H9 (cell line): ENCODE measurements at places on chromosomes 11 and 22. TPM values are rescaled to one million over a fixed set of nuclear protein-coding genes. Genes with fewer than 3 reads are reported as not detected.

DNA sequence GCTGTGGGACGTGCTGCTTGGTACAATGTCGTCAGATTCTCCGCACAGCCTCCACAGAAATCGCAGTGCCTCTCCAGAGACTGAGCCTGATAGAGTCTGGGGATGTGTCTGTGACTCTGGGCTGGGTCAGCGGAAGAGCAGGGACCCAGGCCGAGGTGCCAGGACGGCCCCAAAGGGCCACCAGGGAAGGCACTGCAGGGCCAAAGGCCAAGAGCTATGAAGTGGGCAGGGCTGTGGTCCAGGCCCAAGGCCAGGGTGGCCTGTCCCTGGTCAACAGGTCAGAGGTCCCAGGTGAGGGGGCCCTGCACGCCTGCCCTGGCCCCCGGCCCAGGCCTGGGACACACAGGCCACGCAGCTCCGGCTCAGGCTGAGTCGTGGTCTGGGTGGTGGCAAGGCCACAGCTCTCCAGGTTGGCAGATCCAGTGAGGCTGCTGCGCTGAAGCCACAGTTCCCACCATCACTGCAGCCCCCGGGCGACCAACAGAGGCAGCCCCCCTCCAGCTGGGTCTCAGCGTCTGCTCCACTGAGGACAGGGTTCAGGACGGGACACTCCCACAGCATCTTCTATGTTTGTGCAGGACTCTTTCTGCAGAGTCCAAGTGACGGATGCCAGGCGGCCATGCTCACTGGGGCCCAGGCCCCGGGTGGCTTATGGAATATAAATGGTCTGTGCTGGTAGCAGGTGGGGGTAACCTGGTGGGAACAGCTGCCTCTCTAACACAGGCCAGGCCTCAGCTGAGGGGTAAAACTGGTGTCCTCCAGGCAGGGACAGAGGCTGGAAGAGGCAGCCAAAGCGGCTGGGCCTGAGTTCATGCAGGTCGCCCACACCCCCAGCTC lies 4.8 kb upstream of the PIM3 start:
- DNase-seq: no peak

DNA sequence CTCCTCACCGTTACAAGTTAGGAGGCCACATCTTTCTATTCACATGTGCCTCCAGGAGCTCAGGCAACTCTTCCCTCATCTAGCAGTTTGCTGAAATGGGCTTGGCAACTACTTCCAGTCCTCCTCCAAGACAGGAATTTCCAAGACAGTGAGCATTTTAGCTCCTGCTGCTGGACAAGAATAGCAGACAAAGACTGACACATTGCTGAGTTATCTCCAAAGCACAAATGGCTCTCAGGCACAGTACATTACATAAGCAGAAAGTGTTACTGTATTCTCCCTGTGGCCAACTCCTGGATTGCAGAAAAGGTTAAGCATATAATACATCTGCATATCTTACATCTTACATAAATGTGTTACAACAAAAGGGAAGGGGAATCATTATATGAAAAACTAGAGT lies 83.2 kb upstream of the POU2AF2 start:
- no peak for DNase-seq

Gene OR10A2
- total RNA-seq: not detected in 2 replicates

GRCh38 chr11:122734848-122735496 lies 79.5 kb downstream of the UBASH3B start:
- DNase-seq: no peak

- peak; percentile 6 for DNase-seq
These were observed 7.8 kb downstream of the IFT27 start for GRCh38 chr22:36768141-36768540.

DNA sequence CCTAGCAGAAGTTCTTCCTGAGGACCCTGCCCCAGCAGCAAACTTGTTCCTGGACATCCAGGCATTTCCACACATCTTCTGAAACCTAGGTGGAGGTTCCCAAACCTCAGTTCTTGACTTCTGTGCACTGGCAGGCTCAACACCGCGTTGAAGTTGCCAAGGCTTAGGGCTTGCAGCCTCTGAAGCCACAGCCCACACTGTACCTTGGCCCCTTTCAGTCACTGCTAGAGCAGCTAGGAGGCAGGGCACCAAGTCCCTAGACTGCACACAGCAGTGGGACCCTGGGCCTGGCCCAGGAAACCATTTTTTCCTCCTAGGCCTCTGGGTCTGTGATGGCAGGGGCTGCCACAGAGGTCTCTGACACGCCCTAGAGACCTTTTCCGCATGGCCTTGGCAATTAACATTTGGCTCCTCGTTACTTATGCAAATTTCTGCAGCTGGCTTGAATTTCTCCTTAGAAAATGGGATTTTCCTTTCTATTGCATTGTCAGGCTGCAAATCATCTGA lies 159.0 kb downstream of the SBF2 start:
- DNase-seq: no peak

- no peak for DNase-seq
These were observed 68.7 kb downstream of the DDX10 start for GRCh38 chr11:108733479-108734116.

GRCh38 chr11:30196400-30197206 lies 34.2 kb upstream of the FSHB start:
- DNase-seq: peak; percentile 83

Gene BARX2
- total RNA-seq: not detected in 2 replicates

DNA sequence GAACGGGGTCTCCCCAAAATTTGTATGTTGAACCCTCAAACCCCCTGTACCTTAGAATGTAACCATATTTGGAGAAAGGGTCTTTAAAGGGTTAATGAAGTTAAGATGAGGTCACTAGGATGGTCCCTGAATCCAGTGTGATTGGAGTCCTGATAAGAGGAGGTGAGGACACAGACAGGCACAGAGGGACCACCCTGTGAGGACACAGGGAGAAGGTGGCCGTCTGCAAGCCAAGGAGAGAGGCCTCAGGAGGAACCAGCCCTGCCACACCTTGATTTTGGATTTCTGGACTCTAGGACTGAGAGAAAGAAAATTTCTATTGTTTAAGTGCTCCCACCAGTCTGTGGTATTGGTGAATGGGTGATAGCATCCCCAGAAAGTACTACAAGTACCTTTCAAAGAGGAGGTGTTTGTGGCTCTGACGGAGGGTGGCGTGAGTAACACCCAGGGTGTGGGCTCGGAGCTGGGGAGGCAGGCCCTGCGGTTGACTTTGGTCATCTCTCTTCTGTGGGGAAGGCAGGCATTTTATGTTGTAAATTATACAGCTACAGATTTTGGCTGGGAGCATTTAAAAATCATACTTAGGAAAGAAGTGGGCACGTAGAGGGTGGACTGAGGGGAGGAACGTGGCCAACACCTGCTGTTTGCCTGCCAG lies 13.8 kb downstream of the MRGPRF start:
- DNase-seq: peak; percentile 13

- no peak for DNase-seq
These were observed 456.5 kb upstream of the CNTN5 start for GRCh38 chr11:98564233-98564632.

- DNase-seq: no peak
These were observed 2.2 kb downstream of the RAB30 start for GRCh38 chr11:83069441-83070043.

Gene AMOTL1
- 18.5 and 20.2 TPM in 2 replicates for total RNA-seq

Gene C11orf91
- not detected in 2 replicates for total RNA-seq

Gene TNNT3
- total RNA-seq: not detected in 2 replicates

Gene OR5B21
- not detected in 2 replicates for total RNA-seq

Gene ADORA2A
- 3.5 and 3.9 TPM in 2 replicates for total RNA-seq

Gene PDE3B
- 6.6 and 7.2 TPM in 2 replicates for total RNA-seq

Gene OR56B4
- not detected in 2 replicates for total RNA-seq

- DNase-seq: peak; percentile 66
These were observed 798 bp downstream of the AMPD3 start for GRCh38 chr11:10455637-10456487.

- DNase-seq: no peak
These were observed 16.3 kb downstream of the LGR4 start for GRCh38 chr11:27456140-27456794.

GRCh38 chr11:33542921-33543320 lies 157.7 kb downstream of the C11orf91 start:
- DNase-seq: peak; percentile 73

- no peak for DNase-seq
These were observed 161.0 kb downstream of the FEZ1 start for GRCh38 chr11:125335106-125335505.

Gene LSP1
- not detected in 2 replicates for total RNA-seq

- no peak for DNase-seq
These were observed 70.4 kb upstream of the SHISAL1 start for GRCh38 chr22:44383064-44383575.

DNA sequence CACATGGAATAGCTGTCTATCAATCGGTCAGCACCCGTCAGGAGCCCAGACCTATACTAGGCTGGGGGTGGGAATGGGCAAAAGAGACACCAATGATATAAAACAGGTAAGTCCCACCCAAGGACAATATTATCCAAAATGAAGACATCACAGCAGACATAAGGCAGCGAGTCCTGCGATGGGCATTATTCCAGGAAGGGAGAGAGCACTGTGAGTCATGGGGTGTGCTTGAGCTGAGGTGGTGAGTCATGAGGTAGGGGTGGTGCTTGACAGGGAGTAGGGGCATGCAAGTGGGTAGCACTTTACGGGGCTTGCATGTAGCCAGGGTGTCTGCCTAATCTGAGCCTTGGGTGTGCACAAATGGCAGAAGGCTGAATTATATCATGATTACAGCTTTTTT lies 605.0 kb upstream of the CADM1 start:
- peak; percentile 18 for DNase-seq

Gene KDM4D
- 1.4 and 1.9 TPM in 2 replicates for total RNA-seq

Gene NPAS4
- total RNA-seq: 1.6 and 1.8 TPM in 2 replicates

Gene XKR3
- 0.22 TPM in 1 of 2 replicates, not detected in the other for total RNA-seq

Gene ANO1
- total RNA-seq: 10.9 TPM in 2 replicates

GRCh38 chr11:76074148-76075095 lies 131.9 kb downstream of the WNT11 start:
- DNase-seq: no peak

- DNase-seq: no peak
These were observed 402.5 kb downstream of the TMEM135 start for GRCh38 chr11:87440076-87440770.

- peak; percentile 87 for DNase-seq
These were observed 353.9 kb upstream of the DDI1 start for GRCh38 chr11:103682318-103683184.

- no peak for DNase-seq
These were observed 16.3 kb downstream of the MYO18B start for GRCh38 chr22:25758316-25758715.

DNA sequence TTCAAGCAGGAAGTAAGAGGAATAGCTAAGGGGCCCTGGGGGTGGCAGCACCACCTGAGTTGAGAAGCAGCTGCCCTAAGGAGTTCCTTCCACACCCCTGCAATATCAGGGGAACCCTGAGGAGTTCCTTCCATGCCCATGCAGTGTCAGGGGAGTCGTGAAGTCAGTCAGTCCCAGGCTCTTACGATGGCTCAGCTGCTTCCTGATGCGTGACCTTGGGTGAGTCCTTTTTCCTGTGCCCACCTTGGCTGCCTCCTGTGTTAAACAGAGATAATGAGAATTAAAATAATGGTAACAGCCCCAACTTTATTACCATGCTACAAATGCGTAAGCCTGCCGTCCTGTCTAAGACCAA lies 181.1 kb downstream of the MIAT start:
- DNase-seq: no peak

Gene TSPO
- total RNA-seq: 12.1 and 14.8 TPM in 2 replicates

DNA sequence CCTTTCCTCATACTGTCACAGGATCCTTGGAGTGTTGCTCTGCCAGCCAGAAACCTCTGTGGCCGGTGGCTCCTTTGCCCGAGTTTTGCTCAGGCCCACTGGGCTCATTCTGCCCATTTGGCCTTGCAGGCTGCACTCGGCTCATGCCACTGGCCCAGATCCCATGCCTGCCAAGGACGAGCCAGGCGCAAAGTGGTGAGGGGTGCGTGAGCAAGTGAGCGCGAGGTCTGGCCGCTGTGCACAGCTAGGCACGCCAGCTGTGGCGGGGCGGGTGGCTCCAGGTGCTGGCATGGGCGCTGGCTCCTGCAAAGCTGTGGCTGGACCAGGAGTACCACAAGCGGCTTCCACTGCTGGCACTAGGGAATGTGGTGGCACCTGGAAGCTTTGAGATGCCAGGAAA lies 2.8 kb upstream of the RNF141 start:
- DNase-seq: no peak

Gene SLC25A18
- total RNA-seq: 2.3 and 3.0 TPM in 2 replicates

Gene LRRC74B
- total RNA-seq: not detected in 2 replicates

DNA sequence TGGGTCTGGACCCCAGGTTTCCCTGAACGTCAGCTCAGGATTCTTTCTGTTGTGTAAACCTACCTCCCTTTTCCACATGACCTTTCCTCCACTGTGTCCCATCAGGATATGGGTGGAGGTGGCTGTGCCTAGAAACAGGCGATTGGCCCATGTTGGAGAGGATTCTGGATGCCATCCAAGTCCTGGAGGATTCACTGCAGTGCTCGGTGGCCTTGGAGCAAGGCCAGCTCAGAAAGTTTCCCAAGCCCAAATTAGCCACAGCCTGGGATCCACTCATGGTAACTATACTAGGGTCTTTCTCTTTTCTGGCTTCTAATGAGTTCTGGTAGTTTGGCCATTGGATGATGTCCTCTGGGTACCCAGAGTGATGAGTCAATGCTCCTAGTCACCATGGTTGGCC lies 141.6 kb downstream of the SNX19 start:
- DNase-seq: no peak

Gene DDI1
- total RNA-seq: not detected in 2 replicates

- no peak for DNase-seq
These were observed 33.7 kb upstream of the SLC17A6 start for GRCh38 chr11:22304337-22304961.
